ENCODE measurements at places on chromosomes 2 and 18.
A peak's percentile ranks its signal among the peaks of the same experiment; 100 is the strongest.

DNA sequence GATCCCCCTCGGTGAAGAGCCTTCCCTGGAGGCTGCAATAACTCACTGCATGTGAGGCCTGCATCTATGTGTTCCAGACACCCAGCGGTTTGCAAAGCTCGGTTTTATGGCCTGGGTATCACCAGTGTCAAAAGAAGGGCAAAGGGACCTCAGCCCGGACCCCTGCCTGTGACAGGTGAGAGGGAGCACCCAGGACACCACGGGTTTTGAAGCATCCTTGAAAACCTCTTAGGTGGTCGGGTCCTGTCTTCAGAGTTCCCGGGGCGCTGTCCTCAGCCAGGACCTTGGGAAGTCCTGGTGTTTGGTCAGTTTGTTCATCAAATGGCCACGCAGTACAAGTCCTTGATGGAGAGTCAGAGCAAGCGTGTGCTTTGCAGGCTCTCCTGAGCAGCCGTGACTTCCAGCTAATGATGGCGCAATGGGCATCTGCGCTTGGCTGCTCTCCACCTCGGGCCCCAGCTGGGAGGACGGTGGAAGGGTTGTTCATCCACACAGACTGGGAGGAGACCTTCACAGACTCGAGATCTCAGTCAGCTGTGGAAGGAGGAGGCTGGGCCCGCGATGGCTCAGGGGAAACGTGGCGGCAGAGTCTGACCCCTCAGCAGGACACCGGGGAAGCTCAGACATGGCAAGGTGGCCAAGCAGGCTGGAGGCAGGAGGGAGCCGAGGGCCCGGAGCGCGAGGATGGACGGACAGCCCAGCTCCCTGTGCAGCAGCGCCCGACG is 113.1 kb upstream of the GPC1 start:
- DNase-seq, result no peak

DNA sequence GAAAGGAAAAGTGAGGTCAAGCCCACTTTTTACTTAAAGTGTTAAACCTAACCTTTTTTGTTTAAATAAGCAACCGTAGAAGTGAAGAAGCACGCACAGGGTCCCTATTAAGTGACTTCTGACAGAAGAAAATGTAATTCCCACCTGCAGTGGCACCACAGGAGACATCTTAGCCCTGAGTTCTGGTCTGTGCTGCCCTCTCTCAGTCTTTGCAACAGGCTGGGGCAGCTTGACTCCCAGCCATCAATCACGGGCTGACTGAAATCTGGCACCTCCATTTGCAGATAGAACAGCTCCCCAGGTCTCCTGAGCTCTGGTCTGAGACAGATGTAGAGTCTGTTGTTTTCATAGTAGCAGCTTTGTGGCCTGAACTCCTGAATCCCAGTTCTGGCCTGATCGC is 170.0 kb downstream of the LTBP1 start:
- no peak for DNase-seq

GRCh38 chr2:178450524-178450773 is 526 bp downstream of the PRKRA start:
- DNase-seq, result peak; percentile 81

- DNase-seq, result no peak
Observed at GRCh38 chr2:169362894-169363559, 693 bp upstream of the LRP2 start.

GRCh38 chr2:21646345-21646744 is 522.6 kb downstream of the TDRD15 start:
- no peak for DNase-seq

Data from colonic mucosa (tissue), 4 donors.